ENCODE measurements at places on chromosomes 3 and 15. TPM values are rescaled to one million over a fixed set of nuclear protein-coding genes. Genes with fewer than 3 reads are reported as not detected.

- DNase-seq = no peak
- no peaks in the 10 kb centered on the region for H3K36me3 ChIP-seq
- peaks cover 19% of the 10 kb centered on the region for H3K4me1 ChIP-seq
- peak overlapping the region; percentile 62 for H3K4me3 ChIP-seq
- no peaks in the 10 kb centered on the region for H3K27me3 ChIP-seq
These were observed 8.3 kb upstream of the PGPEP1L start for GRCh38 chr15:99015698-99016568.

DNA sequence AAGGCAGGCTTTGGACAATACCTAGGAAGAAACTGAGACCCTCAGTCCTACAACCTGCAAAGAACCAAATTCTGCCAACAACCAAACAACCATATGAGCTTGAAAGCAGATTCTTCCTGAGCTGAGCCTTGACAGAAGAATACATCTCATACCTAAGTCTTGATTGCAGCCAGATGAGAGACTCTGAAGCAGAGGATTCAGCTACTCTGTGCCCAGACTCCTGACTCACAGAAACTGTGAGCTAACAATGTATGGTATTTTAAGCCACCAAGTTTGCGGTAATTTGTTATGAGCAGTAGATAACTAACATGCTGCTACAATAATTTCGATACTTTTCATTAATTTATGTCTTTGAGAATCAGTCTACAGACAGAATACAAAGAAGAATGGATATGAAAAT is 325.1 kb upstream of the CBLB start:
- DNase-seq = no peak
- H3K27me3 ChIP-seq = no peaks in the 10 kb centered on the region
- no peaks in the 10 kb centered on the region for H3K4me1 ChIP-seq
- H3K4me3 ChIP-seq = no peak overlapping the region

GRCh38 chr15:65245096-65245856 is 34.0 kb upstream of the CILP start:
- H3K4me3 ChIP-seq = no peak overlapping the region
- peak; percentile 80 for DNase-seq
- H3K36me3 ChIP-seq = no peaks in the 10 kb centered on the region
- no peak overlapping the region for H3K27ac ChIP-seq

GRCh38 chr3:98691897-98692296 is 71.2 kb upstream of the ST3GAL6 start:
- H3K27me3 ChIP-seq = no peaks in the 10 kb centered on the region
- H3K27ac ChIP-seq = peak overlapping the region; percentile 67

- H3K4me1 ChIP-seq = no peaks in the 10 kb centered on the region
- no peak for DNase-seq
- H3K27ac ChIP-seq = no peak overlapping the region
- no peaks in the 10 kb centered on the region for H3K36me3 ChIP-seq
- no peaks in the 10 kb centered on the region for H3K27me3 ChIP-seq
These were observed 35.0 kb upstream of the ABHD17C start for GRCh38 chr15:80660119-80660518.

- no peak overlapping the region for H3K27ac ChIP-seq
- H3K4me1 ChIP-seq = no peaks in the 10 kb centered on the region
- no peaks in the 10 kb centered on the region for H3K27me3 ChIP-seq
- no peak for DNase-seq
These were observed 93.7 kb downstream of the RAD18 start for GRCh38 chr3:8869613-8870012.

DNA sequence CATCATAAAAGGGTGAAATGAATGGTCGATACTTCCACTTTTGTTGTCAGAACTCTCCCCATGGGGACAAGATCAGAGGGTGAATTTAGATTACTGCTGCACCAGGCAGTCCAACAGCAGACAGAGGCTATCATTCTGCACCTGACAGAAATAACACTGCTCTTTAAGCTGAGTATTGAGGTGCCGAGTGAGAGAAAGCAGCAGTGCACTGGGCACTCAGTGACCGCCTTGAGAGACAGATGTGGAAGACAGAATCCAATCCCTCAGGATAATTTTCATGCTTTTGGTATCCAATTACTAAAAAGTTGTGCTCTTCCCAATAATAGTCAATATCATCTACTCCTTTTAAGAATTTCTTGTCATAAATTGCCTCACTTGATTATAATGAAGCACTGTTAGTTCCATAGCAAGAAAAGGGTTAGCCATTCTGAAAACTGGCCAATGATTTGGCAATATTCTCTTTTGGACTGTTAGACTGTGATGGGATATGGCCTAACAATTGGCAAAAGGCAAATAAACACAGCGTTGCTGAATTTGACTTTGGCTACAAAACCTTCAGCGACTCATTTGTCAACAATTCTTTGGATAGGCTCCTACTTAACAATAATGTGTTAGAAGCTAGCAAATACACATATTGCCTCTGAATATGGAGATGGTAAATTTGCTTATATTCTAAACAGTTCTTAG is 5.5 kb downstream of the FGF7 start:
- no peaks in the 10 kb centered on the region for H3K27me3 ChIP-seq
- DNase-seq = peak; percentile 50
- peaks cover 20% of the 10 kb centered on the region for H3K4me1 ChIP-seq
- peak overlapping the region; percentile 49 for H3K4me3 ChIP-seq
- H3K27ac ChIP-seq = peak overlapping the region; percentile 70
- H3K36me3 ChIP-seq = no peaks in the 10 kb centered on the region

DNA sequence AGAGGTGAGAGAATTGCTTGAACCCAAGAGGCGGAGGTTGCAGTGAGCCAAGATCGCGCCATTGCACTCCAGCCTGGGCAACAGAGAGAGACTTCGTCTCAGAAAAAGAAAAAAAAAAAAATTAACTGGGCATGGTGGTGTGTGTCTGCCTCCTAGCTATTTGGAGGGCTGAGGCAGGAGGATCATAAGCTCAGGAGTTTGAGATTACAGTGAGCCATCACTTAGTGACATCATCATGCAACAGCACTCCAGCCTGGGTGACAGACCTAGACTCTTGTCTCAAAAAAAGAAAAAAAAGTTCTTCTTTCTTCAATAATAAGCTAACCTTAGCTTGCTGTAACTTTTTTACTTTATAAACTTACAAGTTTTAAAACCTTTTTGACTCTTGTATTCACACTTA is 99.8 kb downstream of the SLMAP start:
- no peak overlapping the region for H3K4me3 ChIP-seq
- peaks cover 54% of the 10 kb centered on the region for H3K36me3 ChIP-seq
- no peaks in the 10 kb centered on the region for H3K27me3 ChIP-seq
- no peak overlapping the region for H3K27ac ChIP-seq
- DNase-seq = no peak

DNA sequence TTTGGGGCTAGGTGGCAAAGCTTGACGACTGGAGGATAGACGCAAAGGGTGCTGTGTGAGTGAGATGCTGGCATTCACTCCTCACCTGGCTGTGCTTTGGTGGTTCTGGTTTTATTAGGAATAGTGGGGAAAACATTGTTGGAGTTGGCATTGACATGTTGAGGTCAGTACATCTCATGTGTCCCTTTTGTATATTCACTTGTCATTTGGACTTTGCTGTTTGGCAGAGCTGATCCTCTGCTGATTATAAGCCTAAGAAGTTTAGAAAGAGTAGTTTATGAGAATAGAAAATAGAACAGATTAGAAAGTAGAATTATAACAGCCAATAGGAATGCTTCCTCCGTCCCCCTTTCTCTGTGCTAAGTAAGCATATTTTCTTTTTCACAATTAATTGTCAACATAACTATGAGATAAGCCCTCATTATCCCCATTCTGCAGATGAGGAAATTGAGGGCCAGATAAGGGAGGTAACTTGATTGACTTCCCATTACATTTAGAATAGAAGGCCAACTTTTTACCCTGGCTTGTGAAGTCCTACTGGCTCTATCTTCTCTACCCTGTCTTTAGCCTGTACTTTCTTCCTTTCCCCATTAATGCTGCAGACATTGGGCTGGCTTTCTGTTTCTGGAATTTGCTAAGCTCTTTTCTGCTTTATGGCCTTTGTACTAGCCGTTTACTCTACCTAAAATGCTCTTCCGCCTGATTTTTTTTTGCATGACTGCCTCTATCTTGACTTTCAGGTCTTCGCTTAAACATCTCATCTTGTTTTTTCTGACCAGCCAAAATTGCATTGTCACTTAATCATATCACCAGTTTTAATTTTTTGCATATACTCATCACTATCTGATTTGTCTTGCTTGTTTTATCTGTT is 12.8 kb downstream of the ITPR1 start:
- peaks cover 53% of the 10 kb centered on the region for H3K4me1 ChIP-seq
- no peaks in the 10 kb centered on the region for H3K27me3 ChIP-seq
- no peak for DNase-seq
- no peak overlapping the region for H3K27ac ChIP-seq

GRCh38 chr3:188330138-188330537 is 176.2 kb downstream of the LPP start:
- H3K36me3 ChIP-seq = no peaks in the 10 kb centered on the region
- H3K27me3 ChIP-seq = no peaks in the 10 kb centered on the region
- no peak for DNase-seq
- H3K27ac ChIP-seq = no peak overlapping the region

DNA sequence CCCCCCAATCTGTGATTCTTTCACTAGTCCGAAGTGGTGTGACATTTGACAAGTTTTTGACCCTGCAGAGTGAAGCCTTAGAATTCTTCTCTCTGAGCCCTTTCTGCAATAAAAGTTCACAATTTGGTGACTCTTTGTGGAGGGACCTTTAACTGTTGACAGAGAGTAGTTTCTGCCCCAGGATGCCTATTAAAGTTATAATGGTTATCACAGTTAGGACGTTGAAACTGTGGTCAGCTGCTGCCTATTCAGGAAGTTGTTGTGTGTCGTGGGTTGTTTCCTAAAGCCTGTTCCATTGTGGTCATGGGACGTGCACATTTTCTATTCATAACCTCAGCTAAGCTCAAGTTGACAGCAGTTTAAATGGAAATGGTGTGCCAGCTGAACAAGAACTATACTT is 274.5 kb downstream of the NEK10 start:
- DNase-seq = no peak
- no peaks in the 10 kb centered on the region for H3K36me3 ChIP-seq
- H3K4me3 ChIP-seq = no peak overlapping the region
- H3K27ac ChIP-seq = no peak overlapping the region
- no peaks in the 10 kb centered on the region for H3K27me3 ChIP-seq

GRCh38 chr3:58039601-58040000 is 31.4 kb downstream of the FLNB start:
- no peaks in the 10 kb centered on the region for H3K27me3 ChIP-seq
- peaks cover 20% of the 10 kb centered on the region for H3K4me1 ChIP-seq
- no peak for DNase-seq

DNA sequence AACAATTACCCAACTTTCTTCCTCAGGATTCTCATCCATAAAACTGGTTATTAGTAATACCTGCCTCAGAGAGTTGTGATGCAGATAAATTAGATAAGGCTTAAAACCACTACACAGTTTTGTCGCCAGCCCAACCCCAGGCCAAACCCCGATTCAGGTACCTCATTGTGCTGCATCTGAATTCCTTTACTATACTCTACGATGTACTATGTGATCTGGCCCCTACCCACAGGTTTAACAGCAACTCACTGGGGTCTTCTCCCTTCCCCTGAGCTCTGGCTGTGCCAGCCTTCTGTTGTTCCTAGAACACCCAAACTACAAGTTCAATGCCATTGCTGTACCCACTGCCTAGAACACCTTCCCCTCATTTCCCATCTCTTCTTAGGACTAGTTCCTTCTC is 64.6 kb downstream of the MYO5A start:
- no peaks in the 10 kb centered on the region for H3K4me1 ChIP-seq
- no peaks in the 10 kb centered on the region for H3K27me3 ChIP-seq
- no peak for DNase-seq
- no peak overlapping the region for H3K27ac ChIP-seq

ARGFX gene
- total RNA-seq = not detected

Data from heart left ventricle (tissue), 16 donors.